HS-27A (cell line): ENCODE measurements at places on chromosomes 4 and X.
A peak's percentile ranks its signal among the peaks of the same experiment; 100 is the strongest.

DNA sequence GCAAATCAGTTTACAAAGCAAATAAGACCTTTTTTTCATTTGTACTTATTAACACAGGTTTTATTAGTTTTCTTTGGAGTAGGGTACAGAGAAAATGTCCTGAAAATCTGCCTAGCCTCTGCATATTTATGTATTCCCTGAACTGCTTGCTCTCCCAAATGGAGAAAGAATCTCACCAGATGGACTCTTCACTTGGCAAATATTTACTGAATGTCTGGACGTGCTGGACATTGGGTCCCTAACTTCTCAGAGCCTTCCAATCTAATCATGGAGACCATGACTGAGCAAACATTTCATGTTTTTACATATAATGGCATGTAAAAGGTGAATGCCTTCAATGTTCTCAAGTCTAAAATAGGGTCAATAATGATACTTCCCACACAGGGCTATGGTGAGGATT, 126.0 kb downstream of the CHRDL1 start:
- no peak for DNase-seq

DNA sequence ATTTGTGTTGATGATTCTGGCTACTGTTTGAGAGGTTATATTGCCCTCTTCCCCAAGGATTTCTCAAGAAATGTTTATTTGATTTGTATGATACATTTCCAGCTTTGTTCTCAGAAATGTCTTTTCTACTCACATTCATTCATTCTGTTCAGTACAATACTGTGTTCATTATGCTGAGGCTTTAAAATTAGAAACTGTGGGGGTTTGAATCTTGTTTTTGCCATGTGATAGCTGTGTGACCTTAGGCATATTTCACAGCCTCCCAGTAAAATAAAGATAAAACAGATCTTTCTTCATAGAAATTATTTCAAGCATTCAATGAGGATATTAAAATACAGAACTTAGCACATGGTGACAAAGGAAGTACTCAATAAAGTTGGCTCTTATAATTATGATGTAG, 123.9 kb downstream of the DMD start:
- DNase-seq: no peak

DNA sequence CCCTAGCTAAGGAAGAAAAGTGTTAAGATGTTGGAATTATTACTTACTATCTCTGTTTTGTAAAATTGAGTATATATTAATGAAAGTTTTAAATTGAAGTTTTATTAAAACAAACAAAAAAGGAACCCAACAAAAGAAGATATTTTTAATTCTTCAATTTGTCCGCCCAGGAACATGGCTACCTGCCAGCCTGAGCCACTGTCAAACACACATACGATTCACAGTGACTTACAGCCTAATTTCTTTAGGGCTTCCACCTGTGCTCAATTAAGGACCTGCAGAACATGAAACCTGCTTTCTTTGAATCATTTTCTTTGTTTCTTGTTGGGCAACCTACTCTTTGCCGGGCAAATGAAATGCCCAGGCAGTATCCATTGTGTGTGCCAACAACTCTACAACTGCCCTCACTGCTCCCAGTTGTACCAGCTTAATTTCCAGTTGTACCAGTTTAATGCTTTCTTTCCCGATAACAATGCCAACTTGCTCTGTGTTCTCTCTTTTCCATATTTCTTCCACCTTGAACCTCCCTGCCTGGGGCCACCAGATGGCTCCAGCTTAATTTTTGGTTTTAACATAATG, 181.7 kb downstream of the GBA3 start:
- DNase-seq: no peak

GRCh38 chr4:47490550-47490949, 5.5 kb downstream of the ATP10D start:
- no peak for DNase-seq

- DNase-seq: no peak
These were observed 11.3 kb downstream of the CETN2 start for GRCh38 chrX:152819266-152819665.

GRCh38 chr4:140710908-140711622, 45.1 kb downstream of the TBC1D9 start:
- DNase-seq: no peak

- DNase-seq: no peak
These were observed 110.3 kb downstream of the MTNR1A start for GRCh38 chr4:186445040-186445439.

DNA sequence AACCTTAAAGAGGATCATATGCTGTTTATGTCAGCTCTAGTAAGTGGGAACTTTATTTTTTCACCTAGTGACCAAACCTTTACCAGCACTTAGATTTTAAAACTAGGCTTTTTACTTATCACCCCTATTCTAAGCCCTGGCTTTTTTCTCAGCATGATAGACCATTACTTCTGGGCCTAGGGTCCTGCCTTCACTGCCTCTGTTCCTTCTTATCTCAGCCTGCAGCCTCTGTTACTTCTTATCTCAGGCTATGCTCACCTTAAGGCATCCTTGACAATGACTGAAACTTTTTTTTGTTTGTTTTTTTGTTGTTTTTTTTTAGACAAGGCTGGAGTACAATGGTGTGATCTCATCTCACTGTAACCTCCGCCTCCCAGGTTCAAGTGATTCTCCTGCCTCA, 59.6 kb downstream of the TMEM154 start:
- no peak for DNase-seq

- no peak for DNase-seq
These were observed 103.4 kb downstream of the PDE5A start for GRCh38 chr4:119525005-119525749.

GRCh38 chr4:105586638-105587328, 34.4 kb downstream of the ARHGEF38 start:
- DNase-seq: no peak

DNA sequence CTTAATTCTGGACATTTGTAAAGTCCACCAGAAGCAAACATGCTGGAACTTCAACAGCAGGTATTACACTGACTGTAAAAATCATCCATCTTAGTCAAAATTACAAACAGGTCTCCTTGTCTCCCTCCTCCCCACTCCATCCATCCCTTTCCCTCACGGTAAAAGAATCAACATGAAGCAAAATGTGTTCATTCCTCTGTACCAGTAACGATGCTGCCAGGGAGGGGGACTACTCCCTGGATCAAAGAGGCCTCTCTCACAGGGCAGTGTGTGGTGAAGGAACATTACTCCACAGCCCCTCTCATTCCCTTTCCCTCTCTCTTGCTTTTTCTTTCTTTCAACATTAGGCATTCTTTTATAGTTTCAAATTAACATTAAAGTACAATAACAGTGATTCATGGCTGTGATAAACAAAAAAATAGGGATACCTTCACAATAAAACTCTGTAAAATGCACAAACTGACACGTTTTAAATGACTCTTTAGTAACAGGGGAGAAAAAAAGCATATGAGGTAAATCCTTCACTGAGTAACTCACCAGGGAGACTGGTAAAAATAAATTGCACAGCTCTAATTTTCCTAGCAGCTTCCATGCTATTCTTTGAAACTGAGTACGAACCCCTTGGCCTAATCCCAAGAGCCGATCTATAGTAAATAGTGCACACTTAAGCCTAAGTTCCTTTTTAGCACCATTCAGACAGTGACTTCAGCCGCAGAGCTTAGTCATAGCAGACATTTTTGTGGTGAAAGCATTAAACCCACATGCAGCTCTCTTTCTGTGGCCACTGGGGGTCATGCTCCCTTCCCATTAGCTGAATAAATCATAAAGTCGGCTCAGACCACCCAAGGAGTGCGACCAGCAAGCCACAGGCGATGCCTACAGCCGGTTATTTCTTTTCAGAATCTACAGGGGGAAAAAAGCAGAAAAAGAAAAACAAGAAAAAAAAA, 215.6 kb upstream of the GYPA start:
- DNase-seq: peak; percentile 99

DNA sequence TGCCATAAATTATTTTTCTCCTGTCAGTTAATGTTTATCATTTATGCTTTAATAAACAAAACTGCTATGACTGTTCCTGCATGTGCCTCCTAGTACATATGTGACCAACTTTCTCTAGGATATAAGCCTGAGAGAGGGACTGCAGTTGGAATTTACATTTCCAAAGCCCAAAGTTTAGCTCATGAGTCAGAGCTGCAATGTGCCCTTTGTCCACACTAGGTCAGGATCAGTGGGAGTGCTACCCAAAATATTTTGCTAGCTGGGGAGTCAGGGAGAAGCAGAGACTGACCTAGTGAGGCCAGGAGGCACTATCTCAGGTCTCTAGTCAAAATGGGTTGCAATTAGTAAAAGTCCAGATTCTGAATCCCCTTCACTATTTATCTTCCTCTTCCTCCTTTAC, 92.7 kb downstream of the AR start:
- no peak for DNase-seq
